ENCODE measurements at places on chromosomes 7 and 10.
A peak's percentile ranks its signal among the peaks of the same experiment; 100 is the strongest.

GRCh38 chr10:121245754-121246153 lies 352.5 kb downstream of the FGFR2 start:
- DNase-seq: no peak

GRCh38 chr7:155324012-155324917 lies 26.6 kb downstream of the INSIG1 start:
- no peak for DNase-seq

DNA sequence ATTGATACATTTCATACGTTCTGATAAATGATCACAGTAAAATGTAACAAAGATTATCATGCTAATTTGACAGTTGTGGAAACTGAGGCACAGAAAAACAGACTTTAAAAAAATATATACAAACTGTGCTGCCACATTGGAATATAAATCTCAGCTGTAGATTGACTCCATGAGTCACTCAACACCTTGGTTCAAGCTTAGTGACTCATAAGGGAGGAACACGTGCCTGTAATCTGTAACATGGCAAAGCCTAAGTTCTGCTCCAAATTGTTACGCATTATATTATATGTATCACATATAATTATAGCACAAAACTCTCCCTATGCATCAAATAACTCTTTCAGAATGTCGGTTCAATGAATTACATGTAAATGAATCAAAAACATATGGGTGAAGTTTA lies 1047.5 kb downstream of the GATA3 start:
- no peak for DNase-seq

GRCh38 chr10:110827875-110828274 lies 43.9 kb upstream of the PDCD4 start:
- DNase-seq: no peak

- DNase-seq: no peak
Observed at GRCh38 chr10:11260170-11260569, 242.5 kb downstream of the CELF2 start.

GRCh38 chr7:41917-42565 lies 150.3 kb upstream of the FAM20C start:
- no peak for DNase-seq

GRCh38 chr7:112042631-112043030 lies 163.6 kb downstream of the DOCK4 start:
- DNase-seq: no peak

GRCh38 chr10:89942217-89942616 lies 240.8 kb downstream of the KIF20B start:
- no peak for DNase-seq

- peak; percentile 3 for DNase-seq
Observed at GRCh38 chr10:87976101-87976743, 112.8 kb downstream of the PTEN start.

DNA sequence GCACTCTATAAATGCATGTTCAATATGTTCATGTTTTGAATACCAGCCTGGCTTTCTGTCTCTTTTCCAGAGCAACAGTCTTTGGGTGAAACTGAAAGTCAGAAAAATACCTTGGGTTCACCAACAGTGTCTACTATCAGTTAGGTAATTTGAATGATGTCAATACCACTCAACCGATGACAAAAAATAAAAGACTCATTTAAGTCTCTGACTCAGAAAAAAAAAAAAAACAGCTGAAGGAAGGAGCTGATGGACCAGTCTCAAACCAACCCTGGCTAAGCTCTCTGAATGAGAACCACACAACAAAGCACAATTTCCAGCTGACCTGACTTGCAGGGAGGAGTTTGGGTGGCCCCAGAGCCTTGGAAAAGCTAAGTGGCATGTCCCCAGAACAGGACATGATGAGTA lies 42.5 kb downstream of the ABLIM1 start:
- DNase-seq: peak; percentile 83

DNA sequence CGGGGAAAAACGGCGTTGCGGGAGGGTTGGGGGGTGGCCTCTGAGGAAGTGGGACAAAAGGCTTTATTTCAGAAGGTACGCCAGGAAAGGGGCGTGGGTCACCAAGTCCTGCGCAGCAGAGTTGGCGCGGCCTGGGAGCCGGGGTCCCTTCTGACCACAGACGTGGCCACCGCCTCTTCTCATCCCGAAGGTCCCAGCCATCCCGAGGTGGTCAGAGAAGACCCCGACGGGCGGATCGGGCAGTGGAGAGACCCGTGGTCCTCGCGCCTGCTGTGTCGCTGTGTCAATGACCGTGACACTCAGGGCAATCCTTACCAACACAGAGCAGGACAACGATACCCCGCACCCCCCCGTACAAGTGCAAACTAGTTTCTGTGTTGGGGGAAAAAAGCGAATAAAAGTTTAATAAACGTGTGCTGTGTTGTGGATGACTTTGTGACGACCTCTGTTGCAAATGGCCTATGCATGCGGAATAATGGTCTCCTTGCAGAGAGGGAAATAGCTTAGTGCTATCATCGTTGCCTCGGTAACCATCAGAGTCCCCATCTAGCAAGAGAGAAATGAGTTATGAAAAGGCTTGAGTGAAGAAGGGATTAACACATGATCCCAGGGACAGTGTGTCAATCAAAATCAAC lies 19.4 kb upstream of the GATA3 start:
- DNase-seq: no peak

DNA sequence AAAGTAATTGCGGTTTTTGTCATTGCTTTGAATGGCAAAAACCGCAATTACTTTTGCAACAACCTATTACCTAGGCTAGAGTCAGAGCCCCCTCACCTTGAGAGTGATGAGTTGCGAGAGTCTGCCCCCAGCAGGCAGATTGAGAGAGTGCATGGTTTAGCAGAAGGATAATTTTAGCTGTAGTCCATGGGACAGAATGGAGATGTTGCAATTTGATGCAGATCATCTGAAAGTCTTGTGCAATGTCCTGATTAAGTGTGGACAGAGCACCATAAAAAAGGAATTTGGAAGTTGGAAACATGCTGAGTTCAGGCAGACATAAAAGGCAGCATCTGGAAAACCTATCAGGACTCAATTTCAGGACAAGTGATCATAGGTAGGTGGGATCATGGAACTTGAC lies 48.7 kb downstream of the GPR141 start:
- DNase-seq: no peak

GRCh38 chr7:72674394-72674793 lies 153.6 kb downstream of the TYW1B start:
- no peak for DNase-seq

DNA sequence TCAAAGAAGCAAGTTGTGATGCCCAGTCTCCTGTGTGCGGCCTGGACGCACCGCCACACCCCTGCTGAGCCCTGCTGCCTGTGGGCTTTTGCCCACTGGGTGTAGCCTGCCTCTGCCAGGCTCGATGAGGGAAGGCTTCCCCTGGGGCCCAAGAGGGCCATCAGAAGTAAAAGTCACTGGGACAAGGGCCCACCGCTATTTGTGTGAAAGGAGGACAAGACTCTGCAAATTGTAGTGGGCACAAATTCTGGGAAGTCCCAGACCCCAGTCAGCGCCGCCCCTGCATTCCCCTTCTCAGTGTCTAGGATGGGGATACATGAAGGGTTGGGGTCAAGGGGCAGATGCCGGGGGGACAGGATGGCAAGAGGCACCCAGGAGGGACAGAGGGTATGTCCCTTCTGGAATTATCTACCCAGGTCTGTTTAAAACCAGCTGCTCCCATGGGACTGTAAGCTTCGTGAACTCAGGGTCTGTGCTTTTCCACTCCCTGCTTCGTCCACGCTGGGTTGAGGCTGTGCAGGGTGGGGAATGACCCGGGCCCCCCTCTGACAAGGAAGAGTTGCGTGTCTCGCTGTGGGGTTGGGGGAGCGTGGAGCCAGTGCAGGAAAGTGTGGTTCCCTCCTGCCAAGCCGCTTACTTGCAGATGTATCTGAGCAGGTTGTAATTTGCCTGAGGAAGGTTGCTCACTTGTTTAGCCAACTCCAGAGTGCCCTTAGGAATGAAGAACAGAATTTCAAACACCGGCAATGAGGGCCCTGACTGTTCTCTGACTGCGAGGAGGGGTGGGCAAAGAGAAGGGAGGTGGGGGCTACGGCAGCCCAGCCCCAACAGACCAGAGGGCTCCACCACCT lies 147.2 kb downstream of the MAPK8 start:
- DNase-seq: no peak

DNA sequence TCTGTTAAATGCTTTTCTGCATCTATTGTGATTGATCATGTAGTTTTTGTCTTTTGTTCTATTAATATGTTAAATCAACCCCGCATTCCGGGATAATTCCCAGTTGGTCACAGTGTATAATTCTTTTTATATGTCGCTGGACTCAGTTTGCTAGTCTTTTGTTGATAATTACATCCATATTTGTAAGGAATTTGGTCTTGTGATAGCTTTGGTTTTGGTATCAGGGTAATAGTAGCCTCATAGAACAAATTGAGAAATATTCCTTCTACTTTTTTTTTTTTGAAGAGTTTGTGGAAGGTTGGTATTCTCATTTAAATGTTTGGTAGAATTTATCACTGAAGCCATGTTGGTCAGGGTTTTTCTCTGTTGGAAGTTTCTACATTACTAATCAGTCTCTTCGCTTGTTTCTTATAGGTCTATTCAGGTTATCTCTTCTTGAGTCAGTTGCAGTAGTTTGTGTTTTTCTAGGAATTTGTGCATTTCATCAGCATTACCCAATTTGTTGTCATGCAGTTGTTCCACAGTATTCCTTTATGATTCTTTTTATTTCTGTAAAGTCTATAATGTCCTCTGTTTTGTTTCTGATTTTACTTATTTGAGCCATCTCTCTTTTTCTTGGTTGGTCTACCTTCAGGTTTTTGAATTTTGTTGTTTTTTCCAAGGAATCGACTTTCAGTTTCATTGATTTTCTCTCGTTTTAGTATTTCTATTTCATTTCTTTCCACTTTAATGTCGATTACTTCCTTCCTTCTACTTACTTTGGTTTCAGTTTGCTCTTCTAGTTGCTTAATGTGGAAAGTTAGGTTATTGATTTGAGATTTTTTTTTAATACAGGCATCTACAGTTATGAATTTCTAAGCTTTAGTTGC lies 64.6 kb upstream of the GJD4 start:
- no peak for DNase-seq

GRCh38 chr7:32074787-32075585 lies 4.8 kb upstream of the PDE1C start:
- DNase-seq: no peak

DNA sequence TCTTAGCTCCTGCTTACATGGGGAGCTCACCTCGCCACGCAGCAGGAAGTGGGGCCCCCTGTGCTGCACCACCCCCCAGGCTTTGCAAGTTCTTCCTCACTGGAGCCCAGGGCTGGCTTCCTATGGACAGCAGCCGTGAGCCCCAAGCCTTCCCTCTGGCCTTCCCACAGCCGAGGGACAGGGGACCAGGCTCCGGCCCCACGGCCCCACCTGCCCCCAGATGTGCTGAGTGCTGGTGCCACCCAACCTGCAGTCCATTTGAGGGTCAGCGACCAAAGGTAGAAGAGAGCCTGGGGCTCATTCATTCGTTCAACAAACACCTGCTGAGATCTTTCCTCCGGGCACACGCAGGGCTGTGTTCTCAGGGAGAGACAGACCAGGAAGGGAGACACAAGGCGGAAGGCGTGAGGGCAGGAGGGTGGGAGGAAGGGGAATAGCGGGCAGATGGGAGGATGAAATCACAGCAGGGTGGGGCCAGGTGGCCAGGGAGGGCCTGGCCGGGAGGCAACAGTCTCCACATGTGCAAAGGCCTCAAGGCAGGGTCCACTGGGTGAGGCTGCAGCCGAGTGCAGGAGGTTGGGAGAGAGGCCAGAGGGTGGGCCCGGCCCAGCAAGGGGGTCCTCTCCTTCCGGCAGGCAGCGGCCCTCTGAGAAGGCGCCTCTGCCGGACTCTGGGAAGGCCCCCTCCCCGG lies 100.1 kb downstream of the FOXL3 start:
- DNase-seq: no peak

- peak; percentile 76 for DNase-seq
Observed at GRCh38 chr7:80277434-80278427, 143.1 kb downstream of the GNAI1 start.

- no peak for DNase-seq
Observed at GRCh38 chr7:26437003-26437532, 145.4 kb downstream of the SNX10 start.

DNA sequence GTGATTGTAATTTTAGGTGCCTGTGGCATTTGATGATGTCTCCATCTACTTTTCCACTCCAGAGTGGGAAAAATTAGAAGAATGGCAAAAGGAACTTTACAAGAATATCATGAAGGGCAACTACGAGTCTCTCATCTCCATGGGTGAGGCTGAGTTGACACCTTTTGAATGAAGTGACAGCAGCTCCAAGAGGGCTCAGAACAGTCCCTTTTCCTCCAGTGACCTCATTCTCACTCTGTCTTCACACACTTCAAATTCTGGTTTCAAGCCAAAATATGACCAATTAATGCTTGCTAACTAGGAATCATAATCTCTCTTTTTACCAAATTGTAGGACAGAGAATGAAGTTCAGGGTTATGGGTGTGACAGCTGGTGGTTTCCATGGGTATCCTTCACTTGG lies 18.9 kb downstream of the ZNF398 start:
- no peak for DNase-seq

GRCh38 chr7:99313204-99313573 lies 12.5 kb upstream of the ARPC1A start:
- no peak for DNase-seq

GRCh38 chr7:128031901-128032604 lies 816 bp upstream of the LRRC4 start:
- DNase-seq: no peak

GRCh38 chr10:1047937-1048336 lies 982 bp downstream of the IDI1 start:
- no peak for DNase-seq

DNA sequence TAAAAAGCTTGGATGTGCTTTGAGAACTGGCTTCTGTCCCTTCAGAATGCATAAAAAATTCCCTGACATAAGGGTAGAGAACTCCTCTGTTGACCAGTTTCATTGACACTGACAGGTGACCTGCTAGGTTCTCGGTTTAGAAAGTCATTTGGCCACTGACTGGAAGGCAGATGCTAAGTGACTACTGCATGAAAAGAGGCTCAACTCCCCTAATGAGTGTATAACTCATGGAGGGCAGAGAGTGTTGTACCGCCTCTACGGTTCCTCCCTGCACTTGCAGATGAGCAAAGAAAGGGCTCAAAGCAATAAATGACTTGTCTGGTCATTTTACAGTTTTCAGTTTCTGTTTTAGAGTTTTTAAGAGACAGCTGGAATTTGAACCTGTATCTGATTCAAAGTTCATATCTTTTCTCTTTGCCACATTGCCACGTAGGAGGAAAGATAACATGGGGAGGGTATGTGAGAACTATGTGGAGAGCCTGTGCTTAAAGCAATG lies 2.9 kb upstream of the FGL2 start:
- DNase-seq: no peak

DNA sequence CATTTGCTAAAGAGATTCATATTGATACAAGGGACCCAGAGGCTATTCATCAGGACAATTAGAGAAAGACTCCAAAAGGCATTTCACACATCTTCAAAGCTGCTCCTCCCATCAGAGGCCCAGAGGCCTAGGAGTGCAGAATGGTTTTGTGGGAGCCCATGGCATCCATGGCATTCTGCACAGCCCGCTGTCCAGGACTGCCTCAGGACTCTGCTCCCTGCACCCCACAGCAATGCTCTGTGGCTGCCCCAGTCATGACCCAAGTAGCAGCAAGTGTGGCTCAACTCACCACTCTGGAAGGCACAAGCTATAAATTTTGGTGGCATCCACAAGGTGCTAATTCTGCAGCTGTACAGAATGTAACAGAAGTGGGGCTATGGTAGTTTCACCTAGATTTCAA lies 38.5 kb downstream of the ZNF438 start:
- no peak for DNase-seq
